NCI-H774 (cell line): ENCODE measurements at places on chromosomes 11 and 22.

DNA sequence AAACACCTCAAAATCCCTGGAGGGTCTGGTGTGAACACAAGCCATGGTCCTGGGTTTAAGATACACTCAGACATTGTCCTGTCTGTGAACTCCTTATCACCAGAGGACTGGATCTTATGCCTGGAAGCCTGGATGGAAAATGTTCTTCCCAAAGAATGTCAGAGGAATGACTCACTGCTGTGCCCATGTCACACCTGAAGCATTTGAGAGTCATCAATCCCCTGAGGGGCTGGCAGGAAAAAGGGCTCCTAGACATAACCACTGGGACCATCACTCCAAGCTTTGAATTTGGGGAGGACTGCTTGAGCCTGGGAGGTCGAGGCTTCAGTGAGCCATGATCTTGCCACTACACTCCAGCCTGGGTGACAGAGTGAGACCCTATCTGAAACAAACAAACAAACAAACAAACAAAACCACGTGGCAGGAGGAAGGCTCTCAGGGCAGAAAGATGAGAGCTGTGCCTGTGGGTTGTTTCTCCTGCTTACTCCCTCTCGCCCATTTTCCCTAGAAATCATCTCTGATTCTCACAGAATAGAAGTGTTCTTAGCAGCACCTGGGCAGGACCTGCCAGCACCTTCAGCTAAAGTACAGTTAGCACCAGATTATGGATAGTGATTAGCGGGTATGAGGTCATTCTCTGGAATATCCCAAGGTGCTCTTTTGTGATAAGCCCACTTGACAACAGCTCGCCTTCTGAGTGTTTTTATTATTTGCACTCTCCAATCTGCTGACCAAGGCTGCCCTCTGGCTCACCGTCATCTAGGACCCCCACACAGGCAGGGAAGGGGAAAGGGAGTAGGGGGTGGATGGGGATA is 11.9 kb upstream of the PRG2 start:
- no peak for DNase-seq

GRCh38 chr22:46657996-46658947 is 38.1 kb downstream of the GRAMD4 start:
- no peak for DNase-seq

DNA sequence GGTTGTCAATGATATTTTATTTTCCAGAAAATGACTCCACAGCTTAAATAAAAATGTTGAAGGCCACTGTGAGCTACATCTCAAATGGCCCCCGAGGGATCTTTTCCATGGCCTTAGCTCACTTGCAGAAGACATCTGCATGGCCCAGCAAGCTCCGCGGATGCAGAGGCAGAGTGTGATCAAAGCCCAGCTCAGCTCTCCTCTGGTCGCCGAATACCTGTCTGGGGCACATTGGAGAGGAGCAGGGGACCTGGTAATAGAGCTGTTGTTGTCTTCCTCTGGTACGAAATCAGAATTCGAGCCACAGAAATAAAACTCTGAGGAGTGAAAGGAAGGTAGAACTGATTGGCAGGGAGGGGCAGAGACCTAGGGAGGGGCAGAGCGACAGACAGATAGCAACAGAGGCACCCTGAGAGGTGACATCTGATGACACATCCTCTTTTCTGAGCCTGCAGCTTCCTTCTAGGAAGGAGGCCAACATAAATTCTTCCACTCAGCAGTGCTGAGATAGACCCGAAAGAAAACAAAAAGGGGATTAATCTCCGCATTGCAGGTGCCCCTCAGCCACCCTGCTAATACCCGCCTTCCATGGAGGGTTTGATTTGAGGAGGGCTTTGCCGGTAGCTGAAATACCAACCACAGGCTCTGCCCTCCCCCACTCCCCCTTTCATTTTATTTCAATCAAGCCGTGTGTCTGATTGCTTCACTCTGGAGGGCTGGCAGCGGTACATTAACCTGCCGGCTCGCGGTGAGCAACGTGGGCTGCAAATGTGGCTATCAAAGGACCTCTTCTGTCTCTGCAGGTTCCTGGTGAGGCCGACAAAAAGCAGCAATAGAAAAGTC is 759.4 kb downstream of the OPCML start:
- DNase-seq = no peak

- no peak for DNase-seq
Observed at GRCh38 chr11:11522591-11522990, 99.2 kb downstream of the GALNT18 start.

GRCh38 chr11:112623057-112623456 is 338.2 kb upstream of the NCAM1 start:
- no peak for DNase-seq

- DNase-seq = peak; percentile 66
Observed at GRCh38 chr11:11291041-11292015, 61.7 kb downstream of the CSNK2A3 start.

DNA sequence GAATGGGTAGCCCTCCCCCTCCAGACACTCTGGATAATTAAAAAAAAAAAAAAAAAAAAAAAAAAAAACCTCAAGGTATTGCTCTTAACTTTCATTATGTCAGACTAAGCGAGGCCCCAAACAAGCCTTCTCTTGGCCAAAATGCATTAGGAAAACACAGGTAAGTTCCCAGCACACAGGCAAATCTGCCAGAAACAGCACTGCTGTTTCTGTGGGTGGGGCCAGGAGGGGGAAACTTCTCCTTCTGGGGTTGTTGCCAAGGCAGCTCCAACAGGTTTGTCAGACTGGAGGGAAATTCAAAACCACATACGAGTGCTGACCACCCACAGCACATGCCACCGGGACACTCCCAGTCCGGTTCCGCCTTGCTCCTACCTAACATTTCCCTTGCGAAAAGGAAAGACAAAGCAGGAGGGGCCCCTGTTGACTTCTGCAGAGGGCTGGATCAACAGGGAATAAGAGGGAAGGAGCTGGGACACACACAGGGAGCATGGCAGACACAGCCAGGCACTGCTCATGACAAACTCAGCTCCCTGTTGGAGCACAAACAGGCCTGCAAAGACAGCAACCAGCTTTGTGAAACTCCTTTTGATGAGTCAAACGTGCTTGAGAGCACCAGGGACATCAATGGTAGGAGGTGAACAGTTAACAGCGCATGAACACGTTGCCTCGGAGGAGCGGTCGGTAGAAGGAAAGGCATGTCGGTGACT is 55.0 kb downstream of the MYH9 start:
- no peak for DNase-seq

GRCh38 chr11:75673977-75674582 is 5.2 kb upstream of the MAP6 start:
- no peak for DNase-seq

DNA sequence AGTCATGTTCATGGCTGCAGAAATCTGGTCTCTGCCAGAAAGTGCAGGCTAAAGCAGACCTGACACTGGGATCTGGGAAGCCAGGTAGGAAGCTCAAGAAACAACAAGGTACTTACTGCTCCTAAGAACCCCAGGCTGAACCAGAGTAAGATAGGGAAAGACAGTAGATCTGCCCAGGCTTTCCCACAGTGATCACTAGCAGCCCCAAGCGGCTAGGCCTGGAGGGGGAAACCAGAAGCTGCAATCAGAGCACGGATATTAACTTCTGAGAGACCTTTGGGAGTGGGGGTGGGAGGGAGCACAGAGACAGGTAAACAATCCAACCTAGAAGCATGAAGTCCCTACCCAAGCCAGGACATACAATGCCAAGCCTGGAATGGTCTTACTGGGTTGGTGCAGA is 135.2 kb upstream of the C11orf58 start:
- no peak for DNase-seq
